Kidney epithelial cell (primary cell): ENCODE measurements at places on chromosomes 12 and 14.

GRCh38 chr14:56131865-56132833, 13.9 kb downstream of the PELI2 start:
- no peak for DNase-seq

- DNase-seq: peak; percentile 29
Observed at GRCh38 chr12:65152012-65152411, 17.4 kb upstream of the LEMD3 start.

DNA sequence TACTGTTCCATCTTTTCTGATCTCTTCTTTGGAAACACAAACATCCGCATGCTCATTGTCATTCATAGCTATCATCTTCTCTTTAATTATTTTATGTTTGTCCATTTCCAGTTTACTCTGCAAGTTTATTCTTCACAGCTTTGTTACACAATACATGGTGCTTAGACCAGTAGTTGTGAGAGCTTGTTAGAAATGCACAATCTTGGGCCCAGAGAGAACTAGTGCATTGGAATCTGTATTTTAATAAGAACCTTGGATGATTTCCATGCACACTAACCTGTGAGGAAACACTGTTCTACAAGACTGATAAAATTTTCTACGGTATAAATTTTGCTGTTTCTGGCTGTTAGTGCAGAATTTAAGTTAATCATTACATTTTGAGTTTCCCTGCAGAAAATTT, 59.3 kb upstream of the SLC2A13 start:
- DNase-seq: no peak

GRCh38 chr12:108804271-108804953, 53.0 kb downstream of the SSH1 start:
- DNase-seq: no peak

DNA sequence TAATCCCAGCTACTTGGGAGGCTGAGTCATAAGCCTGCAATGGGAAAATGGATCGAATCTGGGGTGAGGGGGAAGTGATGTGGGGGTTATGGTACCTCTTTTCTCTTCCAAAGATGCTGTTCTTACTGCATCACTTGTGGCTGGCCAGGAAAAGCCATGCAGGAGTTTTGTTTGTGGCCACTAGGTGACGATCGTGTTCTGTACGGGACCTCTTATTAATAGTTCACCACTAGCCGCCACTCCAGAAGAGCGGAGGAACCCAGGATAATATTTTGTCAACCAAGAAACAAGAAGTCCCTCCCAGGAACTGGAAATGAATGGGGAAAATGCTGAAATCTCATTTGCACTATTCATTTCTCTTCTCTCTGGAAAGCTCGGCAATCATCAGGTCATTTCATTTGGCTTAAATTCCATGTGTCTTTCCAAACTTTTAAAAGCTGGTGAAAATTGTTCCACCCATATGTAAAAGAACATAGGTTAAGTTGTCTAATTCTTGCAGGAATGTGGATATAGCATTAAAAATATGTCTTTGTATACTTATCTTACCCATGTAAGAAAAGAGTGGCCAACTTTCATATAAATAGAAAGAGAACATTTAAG, 8.9 kb downstream of the GPR65 start:
- DNase-seq: no peak
